ENCODE measurements at places on chromosomes 6 and 20.

GRCh38 chr6:169028343-169028742, 225.3 kb downstream of the THBS2 start:
- no peak for DNase-seq

- DNase-seq, result no peak
These were observed 151.3 kb upstream of the GGTLC1 start for GRCh38 chr20:24139846-24140245.

DNA sequence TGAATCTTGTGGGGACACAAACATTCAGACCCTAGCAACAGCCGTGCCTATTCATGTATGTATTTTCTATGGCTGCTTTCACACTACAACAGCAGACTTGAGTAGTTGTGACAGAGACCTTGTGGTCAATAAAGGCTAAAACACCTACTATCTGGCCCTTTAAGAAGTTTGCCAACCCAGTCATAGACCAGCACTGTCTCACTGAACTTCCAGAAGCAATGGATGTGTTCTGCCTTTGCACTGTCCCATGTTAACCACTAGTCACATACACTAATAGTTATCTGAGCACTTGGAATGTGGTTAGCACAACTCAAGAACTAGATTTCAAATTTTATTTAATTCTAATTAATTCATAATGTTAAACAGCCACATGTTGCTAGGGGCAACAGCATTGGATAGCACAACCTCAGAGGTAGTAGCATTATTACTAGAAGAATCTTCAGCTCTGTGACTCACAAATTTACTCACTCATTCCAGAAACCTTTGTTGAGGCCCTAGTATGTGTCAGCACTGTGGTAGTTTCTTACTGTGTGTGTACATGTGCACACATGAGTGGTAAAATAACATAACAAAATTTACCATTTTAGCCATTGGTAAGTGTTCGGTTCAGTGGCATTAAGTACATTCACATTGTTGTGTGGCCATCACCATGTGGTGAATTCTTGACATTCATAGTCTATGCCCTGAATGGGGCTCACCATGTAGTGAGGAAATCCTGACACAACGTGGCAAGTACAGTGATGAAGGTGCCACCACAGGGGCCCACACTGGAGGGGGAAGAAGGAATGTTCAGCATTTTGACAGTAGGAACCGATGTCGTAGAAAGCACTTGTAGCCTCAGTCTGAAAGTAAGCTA, 107.3 kb downstream of the CEP57L1 start:
- DNase-seq, result no peak

DNA sequence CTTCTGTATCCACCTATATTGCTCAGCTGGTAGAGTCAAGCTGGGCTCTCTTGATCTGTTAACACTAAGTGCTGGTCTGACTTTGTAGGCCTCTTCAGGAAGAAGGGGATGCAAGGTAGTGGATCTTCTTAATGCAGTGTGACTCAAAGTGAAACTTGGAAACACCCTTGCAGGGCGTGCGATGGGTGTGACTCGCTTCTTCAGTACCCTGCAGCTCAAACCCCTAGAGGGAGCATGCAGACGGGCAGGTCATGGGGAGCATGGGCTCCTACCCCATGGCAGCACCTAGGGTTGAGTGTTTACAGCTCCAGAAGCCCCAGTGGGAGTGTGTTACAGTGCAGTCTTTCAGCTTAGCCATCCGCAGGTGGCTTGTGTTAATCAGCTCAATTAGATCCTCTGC, 757 bp upstream of the SAMD3 start:
- no peak for DNase-seq

- DNase-seq, result peak; percentile 53
These were observed 67.7 kb downstream of the PHACTR2 start for GRCh38 chr6:143745166-143746133.

DNA sequence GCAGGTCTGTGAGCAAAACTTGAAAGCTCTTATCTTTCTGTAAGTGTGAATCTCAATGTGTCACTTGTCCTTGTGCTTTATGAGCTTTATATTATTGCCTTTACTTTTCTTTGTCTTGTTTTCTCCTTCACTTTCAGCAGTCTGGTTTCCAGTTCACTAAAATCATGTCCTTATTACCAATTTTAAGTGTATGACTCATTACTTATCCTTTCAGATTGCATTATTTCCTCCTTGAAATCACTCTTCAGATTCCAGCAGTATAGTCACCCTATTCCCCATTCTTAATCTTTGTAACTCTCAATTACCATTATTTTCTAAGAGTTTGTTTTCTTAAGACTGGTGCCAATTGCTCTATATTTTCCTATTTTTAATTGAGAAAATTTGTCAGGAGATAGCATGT, 117.4 kb upstream of the GRIK2 start:
- no peak for DNase-seq

DNA sequence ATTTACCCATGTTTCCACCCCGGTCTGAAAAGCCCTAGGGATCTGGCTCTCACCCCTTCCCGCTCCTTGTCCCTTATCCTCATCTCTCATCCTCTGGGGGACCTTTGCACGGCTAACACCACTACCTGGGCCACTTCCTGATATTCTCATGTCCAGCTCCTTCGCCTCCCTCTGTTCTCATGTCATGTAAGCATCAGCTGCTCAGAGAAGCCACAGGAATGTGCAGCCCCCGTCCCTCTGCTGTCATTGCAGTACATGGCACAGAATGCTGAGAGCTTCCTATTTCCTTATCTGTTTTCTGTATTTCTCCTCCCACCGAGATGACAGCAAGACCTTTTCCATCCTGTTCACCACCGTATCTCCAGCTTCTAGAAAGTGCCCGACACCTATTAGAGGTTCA, 102.4 kb downstream of the MTHFD1L start:
- DNase-seq, result no peak

GRCh38 chr20:62602550-62602949, 39.8 kb upstream of the SLCO4A1 start:
- DNase-seq, result no peak

GRCh38 chr6:16183187-16183664, 54.3 kb downstream of the MYLIP start:
- no peak for DNase-seq

DNA sequence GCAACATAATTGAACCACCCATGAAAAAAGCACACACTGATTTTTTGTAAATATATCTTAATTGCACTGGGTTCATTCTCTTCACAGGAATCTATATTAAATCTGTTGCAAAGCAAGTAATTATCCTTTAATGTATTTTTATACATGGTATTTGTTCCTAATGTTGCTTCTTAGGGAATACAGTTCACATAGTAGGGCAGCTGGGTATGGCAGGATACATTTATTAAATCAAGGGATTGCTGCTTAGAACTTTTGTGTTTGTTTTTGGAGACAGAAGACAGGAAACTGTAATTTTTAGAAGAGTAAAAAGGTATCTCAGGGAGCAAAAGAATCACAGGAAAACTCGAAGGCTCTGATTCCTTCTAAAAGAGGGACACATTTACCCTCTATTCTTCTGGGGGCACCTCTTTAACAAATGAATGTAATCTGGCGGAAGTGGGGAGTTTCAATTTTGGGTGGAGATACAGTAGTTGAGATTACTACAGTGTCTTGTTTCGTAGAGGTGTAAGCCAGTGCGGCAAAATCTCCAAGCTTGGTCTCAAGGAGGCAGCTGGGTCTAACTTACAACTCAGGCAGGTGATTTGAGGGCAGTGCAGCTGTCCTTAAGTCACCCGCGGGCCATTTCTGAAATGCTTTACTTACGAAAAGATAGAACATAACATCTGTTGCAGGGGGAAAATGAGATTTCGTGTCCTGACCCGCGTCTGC, 812 bp upstream of the SMIM13 start:
- no peak for DNase-seq

DNA sequence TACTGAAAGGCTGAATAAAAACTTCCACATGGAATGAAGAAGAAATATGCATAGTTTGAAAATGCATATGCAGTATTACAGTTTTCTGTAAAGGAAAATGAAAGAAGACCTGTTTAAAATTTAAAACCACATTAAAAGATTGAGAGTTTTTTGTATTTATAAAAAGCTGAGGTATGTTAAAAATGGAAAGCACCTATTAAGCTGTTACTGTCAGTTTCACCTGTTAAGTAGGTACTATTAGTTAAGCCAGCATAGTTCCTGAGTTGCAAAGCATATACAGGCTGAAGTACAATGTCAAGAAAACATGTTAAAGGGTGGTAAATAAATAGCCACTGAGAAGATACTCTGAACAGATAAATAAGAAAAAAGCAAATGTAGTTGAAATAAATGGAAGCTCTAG, 69.9 kb downstream of the ATXN1 start:
- no peak for DNase-seq

GRCh38 chr6:144311361-144311760, 26.2 kb downstream of the UTRN start:
- DNase-seq, result no peak

GRCh38 chr6:129863664-129864063, 2.5 kb upstream of the TMEM244 start:
- no peak for DNase-seq

DNA sequence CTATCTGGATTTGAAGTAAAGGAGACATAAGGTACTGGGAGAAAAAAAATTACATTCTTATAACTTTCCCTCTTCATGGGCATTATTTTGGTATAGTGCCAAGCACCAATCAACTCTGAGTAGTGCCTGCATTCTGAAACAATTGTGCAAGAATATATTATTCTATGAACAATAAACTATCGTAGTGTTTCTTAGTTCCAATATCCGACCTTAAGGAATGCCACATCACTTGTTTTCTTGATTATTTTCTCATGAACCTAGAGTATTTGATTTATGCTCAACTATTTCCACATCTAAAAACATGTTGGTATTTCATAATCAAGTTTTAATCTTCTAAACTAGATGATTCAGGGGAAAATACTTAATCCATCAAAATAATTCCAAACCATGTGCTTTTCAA, 294.4 kb upstream of the TBX18 start:
- DNase-seq, result no peak

DNA sequence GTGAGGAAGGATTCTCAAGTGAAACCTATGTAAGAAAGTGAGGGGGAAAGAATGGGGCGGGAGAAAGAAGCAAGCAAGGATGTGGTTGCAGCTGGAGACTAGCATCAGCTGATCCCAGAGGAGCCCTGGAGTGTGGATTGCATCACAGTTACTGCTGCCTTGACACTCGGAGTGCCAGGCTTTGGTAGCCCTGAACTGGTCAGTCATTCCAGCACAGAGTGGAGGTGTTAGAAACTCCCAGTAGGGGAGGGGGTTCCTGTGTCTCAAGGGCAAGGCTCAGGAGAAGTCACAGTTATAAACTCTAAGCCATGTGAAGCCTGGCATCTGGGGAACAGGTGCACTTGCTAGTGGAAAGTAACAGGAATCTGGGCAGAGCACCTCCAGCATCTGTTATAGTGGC, 23.5 kb downstream of the SNAP25 start:
- no peak for DNase-seq

GRCh38 chr6:3285732-3286131, 27.0 kb downstream of the PSMG4 start:
- DNase-seq, result no peak

- no peak for DNase-seq
These were observed 366.3 kb downstream of the CDKAL1 start for GRCh38 chr6:20900389-20901160.

DNA sequence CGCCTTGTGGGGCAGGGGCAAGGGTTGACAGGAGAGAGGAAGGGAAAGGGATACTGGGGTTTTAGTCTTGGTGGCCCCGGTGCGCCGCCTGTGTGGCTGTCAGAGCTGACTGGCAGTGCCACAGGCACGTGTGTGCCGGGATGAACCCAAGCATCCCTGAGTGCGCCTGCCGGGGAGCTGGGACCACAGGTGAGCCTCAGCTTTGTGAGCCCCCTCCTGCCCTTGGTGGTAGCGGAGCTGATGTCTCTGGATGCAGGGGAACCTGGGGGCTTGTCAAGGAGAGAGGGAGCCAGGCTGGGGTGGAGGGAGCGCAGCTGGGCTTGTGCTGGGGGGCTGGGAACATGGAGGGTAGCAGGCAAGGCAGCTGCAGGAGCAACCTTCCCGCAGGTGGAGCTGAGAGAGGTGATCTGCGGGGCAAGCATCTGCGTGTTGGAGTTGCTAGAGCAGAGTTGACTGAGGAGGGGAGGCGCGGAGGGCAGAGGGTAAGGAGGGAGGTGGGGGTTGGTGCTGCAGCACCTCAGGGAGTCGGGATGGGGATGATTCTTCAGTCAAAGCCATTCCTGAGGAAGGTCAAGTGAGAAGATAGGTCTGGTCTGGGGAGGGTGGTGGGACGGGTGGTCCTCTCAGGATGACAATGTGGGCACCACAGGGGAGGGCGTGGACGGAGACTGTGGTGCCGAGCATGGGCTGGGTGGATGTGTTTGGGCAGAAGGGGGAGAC, 28.1 kb downstream of the PYGB start:
- DNase-seq, result no peak

GRCh38 chr6:31729515-31729978, 448 bp upstream of the DDAH2 start:
- DNase-seq, result peak; percentile 12

DNA sequence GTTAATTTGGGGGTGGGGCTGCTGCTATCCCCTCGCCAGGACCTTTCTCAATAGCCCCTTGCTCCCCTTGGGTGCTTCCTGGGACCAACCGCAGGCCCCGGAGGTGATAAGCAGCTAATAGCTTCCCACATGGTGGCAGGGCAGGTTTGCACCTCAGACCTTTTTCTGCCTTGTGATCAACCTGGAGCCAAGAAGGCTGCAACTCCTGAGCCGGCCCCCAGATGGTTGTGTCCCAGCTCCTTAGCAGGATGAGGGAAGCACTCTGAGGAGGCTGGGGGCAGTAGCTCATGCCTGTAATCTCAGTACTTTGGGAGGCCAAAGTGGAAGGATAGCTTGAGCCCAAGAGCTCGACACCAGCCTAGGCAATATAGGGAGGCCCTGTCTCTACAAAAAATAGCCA, 85.5 kb downstream of the BMP7 start:
- DNase-seq, result no peak

DNA sequence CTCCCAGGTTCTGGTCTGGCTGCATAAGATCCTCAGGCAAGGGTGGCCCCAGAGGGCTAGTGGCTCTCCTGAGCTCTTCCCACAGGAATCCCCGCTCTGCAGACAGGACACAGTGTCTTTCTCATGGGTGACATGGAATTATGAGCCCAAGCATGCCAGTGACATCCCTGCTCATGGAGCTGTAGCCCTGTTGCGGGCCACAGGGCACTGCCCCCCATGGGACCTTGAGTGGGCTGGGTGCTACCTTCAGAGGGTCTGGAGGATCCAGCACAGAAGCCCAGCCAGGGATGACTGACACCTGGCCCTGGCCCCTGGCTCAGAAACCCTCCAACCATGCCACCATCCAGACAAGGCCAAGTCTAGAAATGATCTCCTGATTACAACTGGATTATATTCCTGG, 657.5 kb upstream of the DEFB115 start:
- no peak for DNase-seq

- no peak for DNase-seq
These were observed 43.1 kb upstream of the PHACTR3 start for GRCh38 chr20:59561228-59561605.

Data from NCI-H1048 (cell line).